ENCODE measurements at places on chromosomes 6 and 20. TPM values are rescaled to one million over a fixed set of nuclear protein-coding genes. Genes with fewer than 3 reads are reported as not detected.

The TAGAP gene
- 0.41 TPM for total RNA-seq

- peaks cover 11% of the 10 kb centered on the region for H3K27me3 ChIP-seq
- H3K27ac ChIP-seq: no peak overlapping the region
- DNase-seq: no peak
Measured at GRCh38 chr20:62685781-62686555, 22.7 kb upstream of the NTSR1 start.

GRCh38 chr6:15484821-15485220 lies 178.0 kb downstream of the DTNBP1 start:
- no peak for DNase-seq
- H3K27ac ChIP-seq: no peak overlapping the region

- no peaks in the 10 kb centered on the region for H3K36me3 ChIP-seq
- H3K4me3 ChIP-seq: no peak overlapping the region
- no peak for DNase-seq
Measured at GRCh38 chr6:168147205-168147738, 68.3 kb upstream of the FRMD1 start.

- no peak overlapping the region for H3K4me3 ChIP-seq
- DNase-seq: no peak
- peaks cover 11% of the 10 kb centered on the region for H3K4me1 ChIP-seq
- H3K27me3 ChIP-seq: no peaks in the 10 kb centered on the region
Measured at GRCh38 chr20:53032478-53032932, 60.3 kb downstream of the TSHZ2 start.

All from endothelial cell (in vitro differentiated cells).